ENCODE measurements at places on chromosomes 16 and 17. TPM values are rescaled to one million over a fixed set of nuclear protein-coding genes. Genes with fewer than 3 reads are reported as not detected.

DNA sequence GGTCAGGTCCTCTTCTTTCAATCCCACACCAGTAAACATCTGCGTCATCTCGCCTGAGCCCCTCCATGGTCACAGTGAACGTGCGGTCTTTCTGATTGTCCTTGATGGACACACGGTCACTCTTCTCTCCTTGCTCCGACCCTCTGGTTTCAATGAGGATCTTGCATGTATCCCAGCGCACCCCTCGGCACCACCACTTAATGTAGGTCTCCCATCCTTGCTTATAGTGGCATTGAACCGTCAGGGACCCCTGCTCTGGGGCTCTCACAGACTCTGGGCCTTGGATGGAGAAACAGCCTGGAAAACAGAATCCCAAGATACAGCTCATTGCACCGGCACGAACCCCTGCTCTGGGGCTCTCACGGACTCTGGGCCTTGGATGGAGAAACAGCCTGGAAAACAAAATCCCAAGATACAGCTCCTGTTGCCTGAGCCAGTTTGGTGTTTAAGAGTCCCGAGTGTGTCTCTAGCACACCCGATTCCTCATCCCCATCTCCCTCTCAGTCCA lies 5.4 kb downstream of the CD300LB start:
- DNase-seq = no peak

- DNase-seq = no peak
Measured at GRCh38 chr17:62676952-62677596, 49.6 kb downstream of the MRC2 start.

DNA sequence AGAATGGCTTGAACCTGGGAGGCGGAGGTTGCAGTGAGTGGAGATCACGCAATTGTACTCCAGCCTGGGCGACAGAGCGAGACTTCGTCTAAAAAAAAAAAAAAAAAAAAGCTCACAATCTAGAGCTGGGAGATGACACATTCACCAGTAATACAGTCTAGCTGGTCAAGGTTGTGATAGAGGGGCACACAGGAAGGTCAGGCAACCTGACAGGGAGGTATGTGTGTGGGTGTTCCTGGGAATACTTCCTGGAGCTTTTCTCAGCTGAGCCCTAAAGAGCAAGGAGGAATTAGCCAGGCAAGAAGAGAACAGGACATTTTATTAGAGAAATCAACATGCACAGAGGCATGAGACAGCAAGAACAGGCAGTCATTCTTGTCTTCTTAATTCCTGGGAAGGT lies 216.7 kb downstream of the SHISA9 start:
- no peak for DNase-seq

DNA sequence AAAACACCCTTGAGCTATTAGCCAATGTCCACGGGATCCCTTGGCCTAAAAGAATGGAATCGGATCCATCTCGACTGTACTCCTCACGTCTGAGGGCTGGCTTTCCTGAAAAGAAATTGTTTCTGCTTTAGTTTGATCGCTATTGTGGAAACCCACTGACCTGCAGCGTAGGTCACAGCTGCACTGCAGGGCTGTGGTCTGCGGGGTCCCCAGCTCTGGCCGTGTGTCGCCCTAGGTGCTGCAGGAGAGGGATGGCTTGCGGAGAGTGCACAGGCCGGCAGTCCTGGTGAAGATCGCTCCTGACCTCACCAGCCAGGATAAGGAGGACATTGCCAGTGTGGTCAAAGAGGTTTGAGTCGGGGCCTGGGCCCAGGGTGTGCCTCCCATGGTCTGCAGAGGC lies 13.6 kb downstream of the DHODH start:
- DNase-seq = no peak

- no peak for DNase-seq
Measured at GRCh38 chr17:34368946-34369500, 6.0 kb upstream of the CCL1 start.

- no peak for DNase-seq
Measured at GRCh38 chr16:12256921-12257320, 280.4 kb downstream of the SNX29 start.

- no peak for DNase-seq
Measured at GRCh38 chr17:19263641-19264051, 26.5 kb downstream of the EPN2 start.

DNA sequence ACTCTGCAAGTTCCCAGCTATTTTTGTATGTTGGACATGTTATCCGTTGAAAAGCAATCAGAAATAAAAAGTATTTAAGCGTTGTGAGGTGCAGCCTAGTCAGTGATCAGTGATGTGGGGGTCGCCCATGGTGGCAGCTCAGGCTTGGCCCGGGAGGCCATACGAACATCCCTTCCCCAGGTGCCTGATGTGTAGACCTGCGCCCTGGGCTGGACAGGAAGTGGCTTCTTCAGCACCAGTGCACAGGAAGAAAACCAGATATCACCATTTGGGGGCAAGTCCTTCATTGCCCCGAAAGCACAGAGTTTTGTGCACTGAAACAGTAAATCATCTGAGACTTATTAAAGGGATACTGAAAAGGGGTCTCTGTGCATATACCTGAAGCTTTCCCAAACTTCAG lies 98.9 kb downstream of the SOCS1 start:
- DNase-seq = no peak

DNA sequence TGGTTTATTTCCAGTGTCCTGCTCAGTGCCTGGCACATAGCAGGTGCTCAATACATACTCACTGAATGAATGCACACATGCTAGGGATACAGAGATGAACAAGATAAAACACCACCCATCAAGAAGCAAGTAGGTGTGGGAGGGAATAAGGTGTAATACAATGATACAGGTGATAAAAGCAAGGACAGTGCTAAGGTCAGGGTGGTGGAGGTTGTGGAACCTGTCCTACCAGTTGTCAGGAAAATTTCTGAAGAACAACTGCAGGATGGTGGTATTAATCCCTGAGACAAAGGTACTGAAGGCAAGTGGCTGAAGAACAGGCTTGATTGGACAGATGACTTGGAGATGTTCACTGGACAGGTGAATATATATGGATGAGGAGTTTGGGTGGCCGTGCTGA lies 1.8 kb downstream of the KNOP1 start:
- no peak for DNase-seq

- peak; percentile 74 for DNase-seq
Measured at GRCh38 chr16:67158637-67159600, 790 bp downstream of the TRADD start.

DNA sequence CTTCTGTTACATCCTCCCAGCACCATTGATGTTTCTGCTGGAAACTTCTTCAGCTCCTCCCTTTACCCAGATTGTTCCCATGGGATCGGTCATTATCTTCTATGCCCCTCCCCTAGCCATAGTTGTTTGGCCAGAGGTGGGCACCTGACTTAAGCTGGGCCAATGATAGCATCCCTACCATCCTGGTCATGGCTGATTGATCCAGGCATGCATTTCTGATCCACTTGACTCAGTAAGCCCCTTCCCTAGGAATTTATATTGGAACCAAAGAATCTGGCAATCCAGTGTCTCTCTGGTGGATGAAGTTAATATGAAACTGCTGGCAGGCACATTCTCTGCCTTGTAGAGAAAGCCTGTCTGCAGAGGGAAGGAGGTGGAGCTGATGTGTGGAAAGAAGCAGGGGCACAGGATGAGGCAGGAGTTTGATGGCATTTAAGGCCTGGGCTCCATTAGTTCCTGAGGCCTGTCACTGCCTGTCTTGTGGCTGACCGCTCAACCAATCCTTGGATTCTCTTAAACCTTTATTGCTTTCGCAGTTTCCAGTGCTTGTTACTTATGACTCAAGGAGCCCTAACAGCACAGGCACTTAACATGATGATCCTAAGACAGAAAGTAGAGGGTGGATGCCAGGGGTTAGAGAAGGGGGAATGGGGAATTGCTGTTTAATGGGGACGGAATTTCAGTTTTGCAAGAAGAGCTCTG lies 152.4 kb downstream of the ABCC12 start:
- no peak for DNase-seq

- DNase-seq = no peak
Measured at GRCh38 chr16:12494661-12495060, 309.0 kb downstream of the CPPED1 start.

KRTAP2-3 gene
- total RNA-seq = not detected

CCL17 gene
- total RNA-seq = not detected

ITGA3 gene
- 35.9 TPM for total RNA-seq

TANGO6 gene
- total RNA-seq = 12.4 TPM

NPIPB13 gene
- 3.2 TPM for total RNA-seq

TNFAIP1 gene
- total RNA-seq = 26.4 TPM

ELMO3 gene
- total RNA-seq = 1.6 TPM

ZNF688 gene
- 12.5 TPM for total RNA-seq

RBFOX1 gene
- total RNA-seq = 46.5 TPM

NPW gene
- total RNA-seq = not detected

HID1 gene
- total RNA-seq = 8.2 TPM

FKBP10 gene
- 47.3 TPM for total RNA-seq
